KBM-7 (cell line): ENCODE measurements at places on chromosomes 1 and 21.

DNA sequence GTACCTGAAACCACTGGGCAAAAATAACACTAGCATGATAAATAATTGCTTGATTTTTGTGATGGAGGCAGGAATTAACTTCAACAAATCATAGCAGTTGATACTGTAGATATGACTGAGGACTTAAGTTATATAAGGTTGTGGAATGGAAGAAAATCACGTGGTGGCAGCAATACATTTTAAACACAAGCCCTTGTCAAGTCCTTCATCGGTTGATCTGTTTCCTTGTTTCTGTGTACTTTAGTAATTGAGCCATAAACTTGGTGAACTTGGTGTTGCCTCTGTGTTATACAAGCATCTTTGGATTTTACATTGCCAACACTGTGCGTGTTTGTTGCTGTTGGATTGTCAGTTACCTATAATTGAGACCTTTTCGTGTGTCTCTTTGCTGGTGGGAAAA, 114.4 kb downstream of the CAMTA1 start:
- no peak for DNase-seq

GRCh38 chr1:212529211-212529741, 79.3 kb upstream of the ATF3 start:
- no peak for DNase-seq

DNA sequence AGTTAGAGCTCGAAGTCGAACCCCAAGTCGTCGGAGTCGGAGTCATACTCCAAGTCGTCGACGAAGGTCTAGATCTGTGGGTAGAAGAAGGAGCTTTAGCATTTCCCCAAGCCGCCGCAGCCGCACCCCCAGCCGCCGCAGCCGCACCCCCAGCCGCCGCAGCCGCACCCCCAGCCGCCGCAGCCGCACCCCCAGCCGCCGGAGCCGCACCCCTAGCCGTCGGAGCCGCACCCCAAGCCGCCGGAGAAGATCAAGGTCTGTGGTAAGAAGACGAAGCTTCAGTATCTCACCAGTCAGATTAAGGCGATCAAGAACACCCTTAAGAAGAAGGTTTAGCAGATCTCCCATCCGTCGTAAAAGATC, 12.1 kb downstream of the SON start:
- no peak for DNase-seq

GRCh38 chr1:211014275-211014674, 119.7 kb downstream of the KCNH1 start:
- DNase-seq: no peak

DNA sequence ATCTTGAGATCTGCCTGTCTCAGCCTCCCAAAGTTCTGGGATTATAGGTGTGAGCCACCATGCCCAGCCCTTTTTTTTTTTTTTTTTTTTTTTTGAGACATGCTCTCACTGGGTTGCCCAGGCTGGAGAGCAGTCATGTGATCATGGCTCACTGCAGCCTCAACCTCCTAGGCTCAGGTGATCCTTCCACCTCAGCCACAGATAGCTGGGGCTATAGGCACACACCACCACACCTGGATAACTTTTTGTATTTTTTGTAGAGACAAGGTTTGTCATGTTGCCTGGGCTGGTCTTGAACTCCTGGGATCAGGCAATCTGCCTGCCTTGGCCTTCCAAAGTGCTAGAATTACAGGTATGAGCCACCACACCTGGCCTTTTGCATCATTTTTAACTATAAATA, 17.7 kb upstream of the PRRC2C start:
- no peak for DNase-seq

- DNase-seq: no peak
Measured at GRCh38 chr1:204478172-204478899, 16.3 kb downstream of the PIK3C2B start.

- DNase-seq: peak; percentile 25
Measured at GRCh38 chr1:160161965-160162705, 10.7 kb downstream of the ATP1A4 start.

DNA sequence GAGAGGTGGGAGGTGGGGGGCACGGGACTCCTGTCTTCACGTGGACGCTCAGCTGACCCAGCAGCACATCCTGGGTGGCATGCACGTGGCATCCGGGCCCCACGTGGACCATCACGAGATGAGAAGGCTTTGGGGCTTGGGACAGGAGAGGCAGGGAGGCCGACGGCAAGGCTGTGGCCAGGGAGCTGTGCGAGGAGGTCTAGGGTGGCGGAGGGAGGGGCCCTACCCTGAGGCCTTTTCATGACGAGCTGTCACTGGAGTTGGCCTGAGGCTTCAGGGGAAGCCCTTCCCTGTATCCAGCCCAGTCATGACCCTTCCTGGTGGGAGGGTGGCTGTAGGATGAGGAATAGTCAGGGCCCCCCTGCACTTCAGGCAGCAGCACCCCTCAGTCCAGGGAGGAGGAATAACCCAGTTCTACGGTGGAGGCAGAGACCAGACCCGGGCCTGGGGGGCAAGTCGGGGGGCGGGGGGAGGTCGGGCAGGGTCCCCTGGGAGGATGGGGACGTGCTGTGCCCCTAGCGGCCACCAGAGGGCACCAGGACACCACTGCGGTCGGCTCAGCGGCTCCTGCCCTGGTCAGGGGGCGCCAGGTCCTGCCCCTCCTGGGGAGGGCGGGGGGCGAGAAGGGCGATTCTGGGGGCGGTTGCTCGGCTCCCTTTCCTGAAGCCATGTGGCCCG, 2.0 kb upstream of the PERM1 start:
- DNase-seq: no peak

DNA sequence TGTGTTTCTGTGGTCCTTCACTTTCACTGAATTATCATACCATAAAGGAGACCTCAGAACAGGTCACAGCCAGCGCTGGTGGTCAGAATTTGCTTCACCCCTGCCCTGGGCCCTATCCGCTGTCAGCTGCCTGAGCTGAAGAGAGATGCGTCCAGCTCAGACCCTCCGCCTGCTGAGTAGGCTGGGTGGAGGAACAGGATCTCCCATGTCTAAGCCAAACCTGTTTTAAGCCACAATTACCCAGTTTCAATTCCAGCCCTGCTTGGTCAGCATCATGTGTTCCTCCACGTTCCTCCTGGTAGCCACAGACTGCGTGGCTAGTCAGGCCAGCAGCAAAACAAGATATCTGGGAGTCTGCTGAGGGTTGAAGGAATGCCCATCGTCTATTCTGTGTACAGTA, 13.5 kb upstream of the BGLAP start:
- DNase-seq: no peak

DNA sequence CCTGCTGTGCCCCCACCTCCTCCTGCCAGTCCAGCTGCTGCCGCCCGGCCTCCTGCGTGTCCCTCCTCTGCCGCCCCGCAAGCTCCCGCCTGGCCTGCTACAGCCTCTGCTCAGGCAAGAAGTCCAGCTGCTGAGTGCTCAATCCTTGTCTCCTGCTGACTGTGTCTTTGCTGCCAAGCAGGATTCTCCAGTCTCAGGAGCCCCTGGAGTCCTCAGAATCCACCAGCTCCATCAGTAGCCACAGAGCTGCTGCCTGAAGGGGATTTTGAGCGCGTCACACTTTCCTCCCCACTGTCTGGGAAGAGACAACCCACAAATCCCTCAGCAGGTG, 973 bp downstream of the KRTAP10-11 start:
- DNase-seq: no peak

- peak; percentile 65 for DNase-seq
Measured at GRCh38 chr1:228101994-228102790, 933 bp downstream of the C1orf35 start.
